ENCODE measurements at places on chromosomes 11 and 22. TPM values are rescaled to one million over a fixed set of nuclear protein-coding genes. Genes with fewer than 3 reads are reported as not detected.

Gene PKNOX2
- total RNA-seq: 31.8 TPM

Gene GPHA2
- total RNA-seq: not detected

Gene GAL3ST3
- total RNA-seq: 2.9 TPM

Gene PHETA2
- 15.4 TPM for total RNA-seq

Gene EFCAB6
- 7.0 TPM for total RNA-seq

Gene DDIAS
- total RNA-seq: 6.3 TPM

Gene CHADL
- 1.9 TPM for total RNA-seq

Gene SMIM35
- total RNA-seq: 1.4 TPM

Gene GRAMD4
- total RNA-seq: 25.8 TPM

Gene PLA2G3
- total RNA-seq: 0.24 TPM

Gene ZNF70
- total RNA-seq: 5.3 TPM

Gene TBC1D22A
- 9.4 TPM for total RNA-seq

Gene MFRP
- total RNA-seq: 2.9 TPM

Gene ST14
- total RNA-seq: 5.3 TPM

Gene MSANTD2
- total RNA-seq: 43.8 TPM

Gene BEST1
- total RNA-seq: 7.5 TPM

Gene OR8B4
- not detected for total RNA-seq

Gene PATE2
- total RNA-seq: 12.5 TPM

Gene CDHR5
- not detected for total RNA-seq

Gene MUC5B
- total RNA-seq: 1.2 TPM

Gene GLB1L3
- 2.2 TPM for total RNA-seq

Gene INPP5J
- total RNA-seq: 6.3 TPM

Gene MMP7
- total RNA-seq: 23.8 TPM

Gene PRPF19
- total RNA-seq: 51.8 TPM

Gene ANGPTL5
- 1.9 TPM for total RNA-seq

Gene SIAE
- total RNA-seq: 8.4 TPM

Data from umbilical cord (tissue), 2 donors.